Endodermal cell (in vitro differentiated cells): ENCODE measurements at places on chromosomes 7 and 10.
A peak's percentile ranks its signal among the peaks of the same experiment; 100 is the strongest.

- no peak for DNase-seq
Measured at GRCh38 chr10:27437775-27438174, 66.3 kb upstream of the RAB18 start.

DNA sequence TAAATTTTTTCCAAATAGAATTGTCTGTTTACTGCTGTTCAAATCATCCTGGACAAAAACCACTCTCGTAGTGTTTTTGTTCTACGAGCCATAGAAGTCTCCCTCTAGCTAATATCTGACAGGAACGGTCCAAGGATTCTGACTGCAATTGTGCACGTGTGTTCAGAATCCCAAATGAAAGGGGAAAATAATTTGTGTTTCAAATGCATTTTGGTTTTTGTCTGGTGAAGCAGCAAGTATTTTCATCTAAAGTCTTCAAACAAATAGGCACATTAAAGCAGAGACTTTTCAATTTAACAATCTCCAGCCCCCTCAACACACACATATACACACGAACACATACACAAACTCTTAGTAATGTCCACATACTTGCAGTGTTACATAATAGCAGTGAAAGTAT lies 475 bp downstream of the NEUROD6 start:
- no peak for DNase-seq

GRCh38 chr10:110356628-110357245 lies 52.0 kb upstream of the SMNDC1 start:
- DNase-seq, result no peak

DNA sequence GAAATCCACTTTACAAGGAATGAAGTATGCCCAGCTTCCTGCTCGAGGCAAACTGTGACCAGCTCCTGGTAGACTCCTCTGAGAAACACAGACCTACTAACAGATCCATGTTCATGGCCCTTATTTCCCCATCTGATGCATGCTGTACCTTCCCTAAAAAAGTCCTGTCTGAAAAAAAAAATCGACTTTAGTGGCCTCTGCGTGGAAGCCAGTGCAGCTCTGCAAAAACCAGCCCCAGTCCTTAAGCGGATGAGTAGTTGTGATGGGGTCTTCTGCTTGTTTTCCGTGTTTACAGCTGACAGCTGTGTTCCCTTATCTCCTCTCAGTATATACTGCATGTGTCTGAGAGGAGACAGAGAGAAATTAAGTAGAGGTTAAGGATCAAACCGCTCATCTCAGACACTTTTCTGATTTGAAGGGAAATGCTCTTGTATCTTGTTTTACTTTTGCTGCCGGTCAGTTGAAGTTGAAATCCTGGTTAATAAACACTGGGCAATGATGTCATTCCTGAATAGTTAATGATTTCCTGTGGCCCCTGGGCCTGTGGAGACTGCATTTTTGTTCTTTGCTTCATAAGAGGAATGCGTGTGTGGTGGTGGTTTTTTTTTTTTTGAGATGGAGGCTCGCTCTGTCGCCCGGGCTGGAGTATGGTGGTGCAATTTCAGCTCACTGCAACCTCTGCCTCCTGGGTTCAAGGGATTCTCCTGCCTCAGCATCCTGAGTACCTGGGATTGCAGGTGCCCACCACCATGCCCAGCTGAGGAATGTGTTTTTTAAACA lies 67.6 kb downstream of the DOCK1 start:
- DNase-seq, result no peak

GRCh38 chr10:90288391-90288933 lies 569.4 kb downstream of the HTR7 start:
- DNase-seq, result peak; percentile 46

DNA sequence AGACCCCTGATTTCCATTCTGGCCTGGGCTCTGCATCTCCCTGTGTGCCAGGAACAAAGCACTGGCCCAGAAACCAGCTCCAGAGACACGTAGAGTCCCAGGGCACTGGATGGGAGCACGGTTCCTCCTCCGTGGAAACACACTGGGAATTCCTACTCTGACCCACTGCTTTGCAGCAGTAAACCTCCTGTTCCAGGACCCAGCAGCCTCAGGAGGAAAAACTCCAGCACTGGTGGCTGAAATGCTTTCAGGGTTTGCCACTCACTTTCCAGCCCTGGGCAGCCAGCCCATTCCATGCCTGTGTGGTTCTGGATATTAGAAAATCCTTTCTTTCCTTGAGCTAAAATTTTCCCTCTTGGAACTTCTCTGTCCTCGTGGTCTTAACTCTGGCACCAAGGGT lies 58.0 kb downstream of the FAM171A1 start:
- DNase-seq, result no peak

- no peak for DNase-seq
Measured at GRCh38 chr10:32147730-32148129, 91.5 kb upstream of the KIF5B start.

DNA sequence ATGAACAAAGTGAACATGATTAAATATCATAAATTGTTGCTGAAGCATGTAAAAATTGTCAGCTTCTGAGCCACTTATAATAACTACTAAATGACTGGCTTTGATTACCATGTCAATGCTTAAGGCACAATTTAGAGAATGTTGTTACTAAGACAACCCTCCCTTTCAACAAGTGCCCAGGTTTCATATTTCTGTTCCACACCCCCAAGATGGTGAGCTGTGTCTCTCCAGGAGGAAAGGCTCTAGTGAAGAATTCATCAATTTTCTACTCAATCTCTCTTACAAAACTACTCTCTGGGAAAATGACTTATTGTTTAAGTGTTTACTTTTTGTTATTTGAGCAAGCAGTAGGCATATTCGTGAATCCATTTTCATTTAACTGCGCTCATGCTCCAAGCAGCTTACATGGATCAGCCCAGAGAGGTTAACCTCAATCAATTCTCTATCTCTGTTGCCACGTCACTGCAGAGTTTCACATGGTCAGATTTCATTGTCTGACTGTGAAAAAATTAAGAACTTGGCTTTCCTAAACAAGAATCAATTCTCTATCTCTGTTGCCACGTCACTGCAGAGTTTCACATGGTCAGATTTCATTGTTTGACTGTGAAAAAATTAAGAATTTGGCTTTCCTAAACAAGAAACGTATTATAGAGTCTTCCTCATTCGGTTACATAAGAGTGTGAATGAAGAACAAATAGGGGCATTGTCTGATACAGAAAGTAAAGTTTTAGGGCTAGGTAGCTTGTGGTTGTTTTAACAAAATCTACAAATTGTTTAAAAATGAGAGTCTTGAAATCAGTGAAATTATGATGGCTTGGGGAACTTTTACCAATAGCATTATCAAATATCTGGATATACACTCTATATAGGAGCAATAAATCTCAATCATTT lies 49.7 kb downstream of the CCDC71L start:
- no peak for DNase-seq

GRCh38 chr7:64947252-64948000 lies 43.4 kb downstream of the ZNF117 start:
- peak; percentile 70 for DNase-seq

- no peak for DNase-seq
Measured at GRCh38 chr10:16848562-16849154, 31.4 kb upstream of the RSU1 start.

- DNase-seq, result no peak
Measured at GRCh38 chr10:105797234-105797890, 1156.3 kb downstream of the SORCS3 start.

GRCh38 chr10:22053048-22053447 lies 49.5 kb upstream of the DNAJC1 start:
- no peak for DNase-seq

DNA sequence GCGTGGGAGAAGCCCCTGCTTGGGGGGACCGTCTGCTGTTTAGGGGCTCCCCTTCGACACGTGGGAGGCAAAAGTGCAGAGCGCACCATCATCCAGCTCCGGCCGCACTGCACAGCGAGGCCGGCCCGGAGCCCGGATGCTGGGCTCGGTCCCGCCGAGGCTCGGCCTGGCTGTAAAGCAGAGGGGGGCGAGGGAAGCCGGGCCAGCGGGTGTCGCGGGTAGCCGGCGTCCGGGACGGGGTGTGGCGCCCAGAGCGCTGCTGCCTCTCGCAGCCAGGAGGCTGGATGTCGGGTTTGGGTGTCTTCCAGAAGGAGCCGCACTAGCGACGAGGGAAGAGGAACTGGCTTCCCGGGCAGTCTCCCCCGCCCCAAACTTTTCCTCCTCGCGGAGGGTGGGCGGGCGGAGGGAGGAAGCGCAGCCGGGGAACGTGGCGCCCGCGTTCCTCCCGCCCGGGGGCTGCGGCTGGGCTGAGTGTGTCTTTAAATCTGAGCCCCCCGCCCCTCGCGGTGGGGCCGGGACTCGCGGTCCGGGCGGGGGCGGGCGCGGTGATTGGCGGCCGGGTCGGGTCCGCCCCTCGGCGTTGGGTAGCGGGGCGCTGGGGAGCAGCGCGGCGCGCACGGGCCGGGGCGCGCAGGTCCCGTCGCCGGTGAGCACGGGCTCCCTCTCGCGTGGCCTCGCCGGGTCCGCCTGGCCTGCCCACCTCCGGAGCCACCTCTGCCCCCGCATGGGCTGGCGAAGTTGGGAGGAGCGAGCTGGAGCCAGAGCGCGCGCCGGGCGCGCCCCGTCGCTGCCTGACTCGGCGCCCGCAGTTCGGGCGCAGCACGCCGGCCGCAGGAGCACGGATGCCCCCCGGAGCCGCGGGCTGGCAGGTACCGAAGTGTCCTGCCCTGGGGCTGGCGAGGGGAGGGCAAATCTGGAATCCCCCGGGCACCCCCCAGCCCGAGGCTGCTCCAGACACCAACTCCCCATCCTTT lies at the start of gene PALD1:
PALD1 (plus strand) TSS at position 577 of the 974 bp plus-strand sequence. CDS start 47,185 bp downstream, outside the sequence.
- DNase-seq, result peak; percentile 90

DNA sequence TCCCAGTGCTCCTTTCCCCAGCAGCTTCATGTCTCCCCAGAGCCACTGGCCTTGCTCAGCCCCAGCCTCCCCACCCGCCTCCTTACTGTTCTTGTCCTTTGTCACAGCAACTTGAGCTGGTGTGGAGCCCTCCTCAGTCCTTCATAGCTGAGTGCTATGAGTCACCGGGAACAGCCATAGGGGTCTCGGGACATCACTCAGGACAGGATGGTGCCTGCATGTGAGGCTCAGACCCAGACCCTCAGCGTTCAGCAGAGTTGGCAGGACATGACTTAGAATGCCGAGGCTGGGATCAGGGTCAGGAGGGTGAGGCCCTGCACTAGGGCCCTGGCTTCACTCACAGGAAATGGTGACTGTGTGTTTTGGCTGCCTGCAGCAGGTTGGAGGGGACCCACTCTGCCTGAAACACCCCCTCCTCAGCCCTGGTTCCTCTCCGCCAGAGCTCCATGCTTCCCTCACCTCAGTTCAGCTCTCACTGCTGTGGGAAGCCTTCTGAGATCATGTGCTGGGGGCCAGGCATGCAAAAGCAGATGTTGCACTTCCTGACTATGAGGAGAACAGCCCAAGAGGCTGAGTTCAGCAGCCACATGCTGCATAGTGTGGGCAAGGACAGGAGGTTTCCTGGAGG lies 40.7 kb upstream of the GJD4 start:
- DNase-seq, result no peak

DNA sequence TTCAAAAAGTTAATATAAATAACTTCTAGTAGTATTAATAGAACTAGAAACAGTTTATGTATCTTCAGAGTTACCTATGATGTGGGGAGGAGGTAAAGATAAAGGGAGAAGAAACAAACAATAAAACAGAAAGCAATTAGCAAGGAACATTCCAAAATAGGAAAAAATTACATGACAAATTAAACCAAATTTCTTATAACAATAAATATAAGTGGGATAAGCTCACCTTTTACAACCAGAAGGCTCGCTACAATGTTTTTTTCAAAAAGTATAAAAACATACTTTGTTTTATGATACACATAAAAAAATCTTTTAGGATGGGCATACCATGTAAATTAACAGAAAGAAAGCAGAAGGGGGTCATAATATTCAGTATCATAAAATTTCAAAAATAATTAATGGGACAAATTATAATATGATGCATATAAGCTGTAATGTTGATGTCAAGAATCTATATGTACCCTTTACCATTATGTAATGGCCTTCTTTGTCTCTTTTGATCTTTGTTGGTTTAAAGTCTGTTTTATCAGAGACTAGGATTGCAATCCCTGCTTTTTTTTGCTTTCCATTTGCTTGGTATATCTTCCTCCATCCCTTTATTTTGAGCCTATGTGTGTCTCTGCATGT lies 31.8 kb downstream of the GLCCI1 start:
- no peak for DNase-seq

DNA sequence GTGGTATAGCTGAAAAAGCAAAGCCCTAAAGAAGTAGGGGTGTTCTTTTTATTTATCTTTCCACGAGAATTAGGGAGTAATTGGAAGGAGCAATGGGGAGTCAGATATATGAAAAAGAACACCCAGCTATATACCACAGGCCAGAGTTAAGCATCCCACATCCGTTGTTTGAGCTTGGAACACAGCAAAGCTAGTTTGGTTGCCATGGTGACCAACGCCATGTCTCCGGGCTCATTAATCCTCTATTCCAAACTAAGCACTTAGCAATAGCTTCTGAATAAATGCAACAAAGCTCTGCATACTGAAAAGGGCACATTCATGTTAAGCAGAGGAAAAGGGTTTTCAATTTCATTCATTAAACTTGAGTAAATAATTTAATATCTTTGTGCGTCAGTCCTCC lies 23.5 kb downstream of the ASB4 start:
- DNase-seq, result peak; percentile 70
